ENCODE measurements at places on chromosomes 5 and 9.
A peak's percentile ranks its signal among the peaks of the same experiment; 100 is the strongest.

GRCh38 chr5:181181650-181182565 is 23.1 kb downstream of the TRIM7 start:
- peak; percentile 77 for DNase-seq

DNA sequence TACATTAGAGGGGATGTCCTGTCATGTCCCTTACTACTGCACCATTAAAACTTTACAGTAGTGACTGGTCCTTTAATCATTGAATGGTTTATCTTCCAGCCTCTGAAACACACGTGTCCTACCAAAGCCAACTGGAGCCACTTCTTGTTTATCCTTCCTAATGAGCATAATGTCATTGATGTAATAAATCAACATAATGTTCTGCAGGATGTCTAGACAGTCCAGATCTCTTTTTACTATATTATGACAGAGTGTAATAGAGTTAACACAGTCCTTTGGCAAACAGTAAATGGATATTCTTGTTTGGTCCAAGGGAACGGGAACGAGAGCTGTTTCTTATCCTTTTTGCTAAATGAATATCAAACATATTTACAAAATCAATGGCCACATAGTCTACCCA is 88.1 kb upstream of the PTPRD start:
- no peak for DNase-seq

DNA sequence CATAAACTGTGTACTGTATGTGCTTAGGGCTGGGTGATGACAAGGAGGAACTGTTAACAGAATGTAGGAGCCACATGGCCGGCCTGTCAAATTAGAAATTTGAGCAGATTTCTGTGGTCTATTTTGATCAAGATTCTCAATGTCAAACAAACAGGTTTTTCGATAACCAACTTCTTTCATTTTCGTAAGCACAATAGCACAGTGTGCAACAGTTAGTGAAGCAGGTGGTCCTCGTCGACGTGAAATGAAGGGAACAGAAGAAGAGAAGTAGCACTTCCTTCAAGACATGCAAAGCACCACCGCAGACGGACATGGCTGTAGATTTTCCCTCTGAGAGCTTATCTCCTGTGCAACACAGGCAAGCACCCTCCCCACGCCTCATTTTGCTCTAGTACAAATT is 252.1 kb downstream of the CRB2 start:
- no peak for DNase-seq

DNA sequence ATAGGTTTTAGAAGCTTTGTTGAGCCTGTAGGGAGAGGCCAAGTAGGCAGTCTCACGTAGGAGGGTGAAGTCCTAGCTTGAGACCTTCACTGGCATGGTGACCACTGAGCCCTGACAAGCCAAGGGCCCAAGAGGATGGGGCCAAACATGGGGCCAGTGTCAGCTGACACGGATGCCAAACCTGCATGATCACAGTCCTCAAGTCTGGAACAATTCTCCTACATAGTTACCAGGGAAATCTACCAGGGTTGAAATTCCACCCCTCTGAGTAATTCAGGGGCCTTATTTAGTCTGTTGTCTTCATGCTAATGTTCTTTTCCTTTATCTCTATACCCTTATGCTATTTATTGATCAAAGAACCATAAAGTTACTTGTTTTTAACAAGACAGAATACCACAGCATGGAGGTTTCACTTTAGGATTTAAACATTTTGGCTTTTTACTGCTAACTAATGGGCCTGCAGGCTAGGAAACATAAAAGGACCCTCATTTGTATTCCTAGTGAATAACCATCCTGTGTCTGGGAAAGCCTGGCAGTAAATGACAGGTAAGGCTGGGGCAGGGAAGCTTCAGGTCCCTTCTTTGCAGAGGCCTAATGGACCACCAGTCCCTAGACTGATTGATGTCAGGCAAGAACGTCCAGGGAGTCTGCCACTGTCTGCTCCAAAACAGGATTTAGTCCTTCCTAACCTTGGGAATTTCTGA is 140.8 kb downstream of the FGF1 start:
- no peak for DNase-seq
